ENCODE measurements at places on chromosomes 3 and 15.

DNA sequence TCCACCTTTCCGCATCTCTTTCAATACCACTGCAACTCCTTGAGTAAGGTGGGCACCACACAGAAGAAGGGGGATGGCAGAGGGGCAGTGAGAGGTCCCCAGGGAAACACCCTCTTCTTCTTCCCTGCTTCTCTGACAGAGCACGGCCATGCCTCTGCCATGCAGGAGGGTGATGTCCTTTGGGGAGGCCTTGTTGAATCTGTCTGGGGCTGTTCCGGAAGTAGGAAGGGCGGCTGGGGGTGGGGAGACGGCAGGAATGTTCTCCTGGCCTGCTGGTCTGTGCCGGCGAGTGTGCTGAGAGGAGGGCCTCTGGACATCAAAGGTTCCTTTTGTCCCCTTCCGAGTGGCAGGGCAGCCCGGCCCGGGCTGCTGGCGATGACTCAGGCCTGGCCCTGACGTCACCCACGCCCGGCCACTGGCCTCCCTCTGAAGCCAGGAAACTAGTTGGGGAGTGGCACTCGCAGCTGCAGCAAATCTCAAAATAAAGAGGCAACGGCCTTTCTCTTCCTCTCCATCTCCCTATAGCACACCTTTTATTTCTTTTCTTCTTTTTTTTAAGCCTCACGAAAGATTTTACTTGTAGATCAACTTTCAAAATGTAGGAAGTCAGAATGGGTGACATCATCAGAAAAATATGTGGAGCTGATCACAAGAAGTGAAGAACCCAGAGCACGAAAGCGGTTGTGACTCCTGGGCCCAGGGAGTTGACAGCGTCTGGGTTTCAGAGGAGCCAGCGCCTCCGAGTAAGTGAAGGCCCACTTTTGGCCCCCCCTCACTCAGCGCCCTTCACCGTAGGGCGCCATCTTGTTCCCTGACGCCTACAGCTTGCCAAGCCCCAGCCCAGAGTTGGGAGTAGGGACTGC lies at the start of gene ZBTB38:
TSS of gene ZBTB38 (plus strand) at position 443 of the 863 bp plus-strand sequence. CDS start 73,885 bp downstream, outside the sequence.
- DNase-seq: peak; percentile 83

DNA sequence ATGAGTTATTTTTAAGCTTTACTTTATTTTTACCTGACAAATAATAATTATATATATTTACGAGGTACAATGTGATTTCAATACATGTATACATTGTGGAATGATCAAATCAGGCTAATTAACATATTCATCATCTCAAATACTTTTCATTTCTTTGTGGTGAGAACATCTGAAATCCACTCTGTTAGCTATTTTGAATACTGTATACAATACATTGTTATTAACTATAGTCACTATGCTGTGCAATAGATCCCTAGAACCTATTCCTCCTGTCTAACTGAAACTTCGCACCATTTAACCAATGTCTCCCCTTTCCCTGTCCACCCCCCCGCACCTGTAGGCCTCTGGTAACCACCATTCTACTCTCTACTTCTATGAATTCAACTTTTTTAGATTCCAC lies 7.9 kb upstream of the SPPL2A start:
- no peak for DNase-seq

- DNase-seq: no peak
Measured at GRCh38 chr15:67017311-67017710, 48.1 kb upstream of the SMAD3 start.

DNA sequence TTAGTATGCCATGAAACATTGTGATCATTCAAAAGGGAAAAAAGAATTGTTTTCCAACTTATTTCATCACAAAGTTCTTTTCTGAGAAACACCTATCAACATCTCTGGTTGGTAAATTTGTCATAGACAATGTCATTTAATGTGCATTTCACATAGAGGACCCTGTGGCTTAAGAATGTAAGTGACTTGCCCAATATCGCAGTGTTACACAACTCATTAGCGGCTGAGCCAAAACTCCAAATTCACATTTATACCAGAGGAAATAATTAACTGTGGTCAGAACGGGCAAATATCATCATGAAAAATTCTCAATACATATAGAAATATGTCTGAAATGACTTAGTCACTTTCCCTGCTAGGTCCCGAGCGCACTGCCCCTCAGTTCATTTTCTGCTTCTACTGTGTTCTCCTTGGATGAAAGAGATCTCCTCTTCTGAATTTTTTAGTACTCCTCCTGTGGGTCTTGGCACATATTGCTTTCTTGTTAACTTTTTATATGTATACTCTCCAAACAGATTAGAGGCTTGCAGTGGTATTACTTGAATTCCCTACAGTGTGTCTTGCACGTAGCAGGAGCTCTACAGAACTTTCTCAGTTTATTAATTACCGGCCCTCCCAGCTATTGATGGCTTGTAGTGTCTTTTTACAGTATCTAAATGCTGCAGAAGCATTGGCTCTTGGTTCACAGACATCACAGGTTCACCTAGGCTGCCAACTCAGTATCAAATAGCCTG lies 33.1 kb downstream of the PTX3 start:
- DNase-seq: no peak

GRCh38 chr3:153042088-153042487 lies 119.9 kb upstream of the RAP2B start:
- DNase-seq: no peak

- DNase-seq: no peak
Measured at GRCh38 chr3:49966233-49966942, 26.4 kb downstream of the RBM6 start.

- DNase-seq: no peak
Measured at GRCh38 chr3:124653797-124654469, 76.3 kb upstream of the UMPS start.

- no peak for DNase-seq
Measured at GRCh38 chr3:52091586-52092270, 35.4 kb upstream of the DUSP7 start.

DNA sequence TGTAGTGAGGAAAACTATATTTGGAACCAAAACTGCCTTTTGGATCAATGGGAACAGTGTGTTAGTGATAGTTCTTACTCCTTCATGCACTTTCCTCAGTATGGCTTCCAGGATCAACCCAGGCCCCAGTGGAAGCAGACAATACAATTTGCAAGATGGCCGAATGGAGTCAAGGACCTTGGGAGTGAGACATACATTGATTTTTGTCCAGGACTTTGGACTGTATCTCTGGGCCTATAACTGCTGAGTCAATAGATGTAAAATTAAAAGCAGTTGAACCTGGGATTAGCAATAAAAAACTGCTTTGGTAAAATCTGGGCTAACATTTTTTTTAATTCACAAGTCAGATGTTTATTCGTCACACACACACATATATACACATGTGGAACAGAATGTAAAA lies 1.8 kb downstream of the ARRDC4 start:
- DNase-seq: no peak

DNA sequence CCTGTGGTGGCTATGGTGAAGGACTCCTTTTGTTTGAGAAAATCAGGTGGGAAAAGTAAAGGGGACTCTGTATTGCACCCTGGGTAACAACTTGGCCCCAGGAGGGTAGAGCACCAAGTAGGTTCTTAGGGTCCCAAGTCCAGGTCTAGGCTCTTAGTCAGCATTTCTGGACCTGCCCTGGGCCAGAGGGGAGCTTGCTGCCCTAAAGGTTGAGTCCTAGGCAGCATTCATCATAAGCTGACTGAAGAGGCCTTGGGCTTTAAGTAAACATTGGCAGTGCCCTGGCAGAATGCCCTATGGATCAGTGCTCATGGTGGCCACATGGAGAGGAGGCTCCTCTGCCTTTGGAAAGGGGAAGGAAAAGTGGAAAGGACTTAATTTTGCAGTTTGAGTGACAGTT lies 268.5 kb upstream of the CTNNB1 start:
- no peak for DNase-seq

Data from posterior cingulate gyrus (tissue), 11 donors.